Fibroblast of skin of left quadriceps (primary cell): ENCODE measurements at places on chromosomes 2 and 18.

DNA sequence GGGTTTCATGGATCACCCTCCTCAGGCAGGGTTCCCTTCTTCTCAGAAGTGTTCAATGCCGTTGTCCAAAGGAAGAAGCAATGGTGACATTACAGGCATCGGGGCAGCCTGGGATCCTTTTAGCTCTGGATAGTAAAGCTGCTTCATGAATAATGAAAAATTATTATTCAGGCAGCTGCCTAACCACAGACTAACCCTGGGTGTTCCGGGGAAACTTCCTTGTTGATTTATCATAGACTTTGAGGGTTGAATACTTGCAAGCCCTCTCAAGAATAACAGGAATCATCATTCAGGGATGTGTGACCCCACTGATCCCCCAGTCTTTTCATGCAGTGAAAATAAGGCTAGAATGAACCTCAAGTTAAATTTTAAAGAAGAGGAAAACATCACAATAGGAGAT is 419.4 kb downstream of the MEIS1 start:
- DNase-seq = no peak

DNA sequence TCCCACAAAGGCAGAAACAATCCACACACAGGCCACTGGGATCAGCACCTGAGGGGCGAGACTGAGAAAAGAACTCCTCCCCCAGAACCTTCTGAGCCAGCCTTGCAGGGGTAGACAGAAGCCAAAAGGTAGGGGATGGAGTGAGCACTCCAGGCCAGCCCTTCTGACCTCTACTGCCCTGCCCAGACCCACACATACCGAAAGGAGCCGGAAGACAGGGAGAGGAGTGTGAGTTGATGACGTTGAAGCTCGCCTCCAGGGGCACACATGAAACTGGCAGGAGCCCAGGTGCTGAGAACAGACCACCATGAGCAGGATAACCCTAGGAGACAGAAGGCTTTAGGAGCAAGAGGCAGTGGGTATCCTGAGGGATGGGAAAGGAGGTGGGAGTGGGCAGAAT is 1.8 kb downstream of the SLC23A3 start:
- no peak for DNase-seq

DNA sequence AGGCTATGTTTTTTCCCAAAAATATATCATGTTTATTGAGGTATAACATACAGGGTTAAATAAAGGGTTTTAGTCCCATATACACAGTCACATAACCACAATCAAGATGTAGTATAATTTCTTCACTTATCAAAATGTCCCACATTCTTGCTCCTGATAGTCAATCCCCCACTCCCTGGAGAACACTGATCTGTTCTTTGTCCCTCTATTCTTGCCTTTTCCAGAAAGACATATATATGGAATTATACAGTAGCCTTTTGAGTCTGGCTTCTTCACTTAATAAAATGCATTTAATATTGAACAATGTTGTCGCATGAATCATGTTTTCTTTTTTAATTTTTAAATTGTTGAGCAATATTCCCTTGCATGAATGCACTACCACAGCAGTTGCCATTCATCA is 1059.7 kb downstream of the TSN start:
- no peak for DNase-seq

DNA sequence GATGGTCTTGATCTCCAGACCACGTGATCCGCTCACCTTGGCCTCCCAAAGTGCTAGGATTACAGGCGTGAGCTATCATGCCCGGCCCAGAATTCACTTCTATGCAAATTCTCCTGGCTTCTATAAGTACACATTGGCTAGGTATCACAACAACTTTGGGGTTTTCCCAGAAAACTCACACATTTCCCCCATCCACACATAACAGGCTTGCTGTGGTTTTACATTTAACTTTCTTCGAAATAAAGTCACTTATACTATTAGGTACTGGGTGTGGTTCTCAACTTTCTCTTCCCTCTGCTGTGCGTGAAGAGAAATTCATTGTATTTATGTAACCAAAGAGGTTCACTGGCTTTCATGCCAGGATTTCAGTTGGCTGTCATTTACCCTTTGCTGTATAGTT is 439.4 kb upstream of the CWC22 start:
- no peak for DNase-seq

DNA sequence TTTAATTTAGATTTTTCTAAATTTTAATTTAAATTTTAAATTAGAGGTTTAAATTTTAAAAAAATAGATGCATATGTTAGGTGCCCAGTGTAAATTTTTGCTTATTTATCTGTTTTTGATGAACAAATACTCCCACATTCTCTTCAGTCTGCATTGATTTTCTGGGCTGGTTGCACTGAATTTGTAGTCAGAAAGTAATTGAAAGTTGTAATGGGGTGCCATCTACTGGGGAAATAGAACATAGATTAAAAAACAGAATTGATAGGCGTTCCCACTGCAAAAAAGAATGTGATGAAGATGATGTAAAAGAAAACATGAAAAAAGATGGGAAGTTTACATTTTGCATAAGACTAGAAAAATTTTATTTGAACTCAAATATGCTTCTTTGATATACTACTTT is 51.7 kb upstream of the CCDC85A start:
- peak; percentile 30 for DNase-seq

DNA sequence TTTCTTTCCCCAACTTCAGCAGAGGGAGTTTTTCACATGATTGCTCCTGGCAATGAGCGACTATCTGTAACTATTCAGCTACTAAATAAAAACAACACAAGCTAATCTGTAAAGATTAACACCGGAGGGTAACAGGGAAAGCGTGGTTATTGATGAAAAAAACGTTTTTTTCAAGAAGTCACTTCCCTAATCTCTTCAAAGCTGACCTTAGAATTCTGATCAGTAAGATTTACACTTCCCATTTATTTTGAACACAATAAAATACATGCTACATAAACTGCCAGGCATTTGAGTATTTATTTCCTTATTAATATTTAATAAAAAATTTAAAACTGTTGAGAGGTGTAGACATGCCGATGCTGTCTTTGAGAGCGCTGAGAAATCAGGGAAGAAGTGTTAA is 207.4 kb upstream of the HDAC4 start:
- no peak for DNase-seq

- no peak for DNase-seq
These were observed 379.7 kb downstream of the RND3 start for GRCh38 chr2:150107816-150108215.
